Cardiac muscle cell (in vitro differentiated cells and primary cell): ENCODE measurements at places on chromosomes 12 and 14. TPM values are rescaled to one million over a fixed set of nuclear protein-coding genes. Genes with fewer than 3 reads are reported as not detected.

The DYRK2 gene
- 58.2 and 95.9 TPM in 2 replicates for total RNA-seq

The AICDA gene
- total RNA-seq: 1.7 TPM in 1 of 2 replicates, not detected in the other

The OR6C2 gene
- total RNA-seq: not detected in 2 replicates

The CLEC9A gene
- total RNA-seq: not detected in 2 replicates

The STRAP gene
- total RNA-seq: 81.6 and 91.1 TPM in 2 replicates

The NELL2 gene
- total RNA-seq: 1.6 and 7.9 TPM in 2 replicates

The MYF6 gene
- not detected in 2 replicates for total RNA-seq

The GLS2 gene
- 1.3 and 1.4 TPM in 2 replicates for total RNA-seq

The BCL2L14 gene
- total RNA-seq: not detected in 2 replicates

The CRACR2A gene
- total RNA-seq: 1.3 TPM in 1 of 2 replicates, not detected in the other

The EVL gene
- 88.1 and 116 TPM in 2 replicates for total RNA-seq

The ETFBKMT gene
- total RNA-seq: 1.3 and 1.9 TPM in 2 replicates

The NIN gene
- 14.9 and 35.5 TPM in 2 replicates for total RNA-seq

The MYH7 gene
- total RNA-seq: 82.8 and 134 TPM in 2 replicates

The EML5 gene
- 0.11 and 0.92 TPM in 2 replicates for total RNA-seq

The ALKBH1 gene
- 8.6 and 11.7 TPM in 2 replicates for total RNA-seq

DNA sequence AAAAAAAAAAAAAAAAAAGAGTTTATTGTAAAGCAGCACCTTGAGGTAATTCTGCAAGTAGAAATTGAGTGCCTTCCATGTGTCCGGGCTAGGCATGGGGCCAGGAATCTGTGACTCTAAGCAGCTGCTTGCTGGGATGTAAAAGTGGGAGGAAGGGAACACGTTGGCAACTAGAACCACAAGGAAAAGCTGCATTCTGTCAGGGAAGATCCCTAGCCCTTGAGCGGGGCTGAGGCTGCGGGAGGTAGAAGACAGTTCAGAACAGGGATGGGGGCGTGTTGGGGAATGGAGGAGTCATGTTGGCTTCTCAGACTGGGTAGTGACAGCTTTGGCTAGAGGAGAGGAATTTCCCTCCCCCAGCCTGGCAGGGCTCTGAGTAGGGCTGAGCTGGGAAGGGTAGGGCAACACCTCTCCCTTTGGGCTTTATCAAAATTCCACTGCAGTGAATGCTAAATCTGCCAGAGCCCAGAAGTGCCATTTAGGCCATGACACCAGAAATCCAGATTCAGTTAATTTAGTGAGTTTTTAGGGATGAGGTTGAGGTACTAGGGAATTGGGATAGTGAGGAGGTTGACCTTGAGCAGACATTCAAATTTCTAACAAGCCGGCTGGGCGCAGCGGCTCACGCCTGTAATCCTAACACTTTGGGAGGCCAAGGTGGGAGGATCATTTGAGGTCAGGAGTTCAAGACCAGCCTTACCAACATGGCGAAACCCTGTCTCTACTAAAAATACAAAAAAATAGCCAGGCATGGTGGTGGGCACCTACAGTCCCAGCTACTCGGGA, 3.4 kb upstream of the TRAFD1 start:
- DNase-seq: peak; percentile 95

DNA sequence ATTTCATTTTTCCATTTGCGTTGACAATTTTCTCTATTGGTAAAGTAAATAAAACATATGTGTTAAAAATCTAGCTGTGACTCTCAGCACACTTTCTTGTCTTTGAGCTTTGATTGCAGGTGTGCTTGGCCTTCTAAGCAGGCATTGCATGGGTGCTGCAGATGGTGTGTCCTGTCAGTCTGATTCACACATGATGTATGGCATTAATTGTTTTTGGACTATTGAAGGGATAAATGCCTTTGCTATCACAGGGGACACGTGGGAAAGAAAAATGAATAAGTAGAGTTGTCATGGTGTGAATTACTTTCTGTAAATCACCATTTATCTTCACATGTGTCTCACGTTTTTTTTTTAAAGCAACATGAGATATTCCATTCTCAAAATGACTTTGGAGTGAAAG, 211.3 kb upstream of the NAV3 start:
- no peak for DNase-seq

- no peak for DNase-seq
Observed at GRCh38 chr14:75231320-75231719, 47.3 kb upstream of the FOS start.

GRCh38 chr12:70400124-70400523, 34.0 kb downstream of the KCNMB4 start:
- no peak for DNase-seq

- no peak for DNase-seq
Observed at GRCh38 chr14:61326847-61327246, 5.5 kb downstream of the PRKCH start.

DNA sequence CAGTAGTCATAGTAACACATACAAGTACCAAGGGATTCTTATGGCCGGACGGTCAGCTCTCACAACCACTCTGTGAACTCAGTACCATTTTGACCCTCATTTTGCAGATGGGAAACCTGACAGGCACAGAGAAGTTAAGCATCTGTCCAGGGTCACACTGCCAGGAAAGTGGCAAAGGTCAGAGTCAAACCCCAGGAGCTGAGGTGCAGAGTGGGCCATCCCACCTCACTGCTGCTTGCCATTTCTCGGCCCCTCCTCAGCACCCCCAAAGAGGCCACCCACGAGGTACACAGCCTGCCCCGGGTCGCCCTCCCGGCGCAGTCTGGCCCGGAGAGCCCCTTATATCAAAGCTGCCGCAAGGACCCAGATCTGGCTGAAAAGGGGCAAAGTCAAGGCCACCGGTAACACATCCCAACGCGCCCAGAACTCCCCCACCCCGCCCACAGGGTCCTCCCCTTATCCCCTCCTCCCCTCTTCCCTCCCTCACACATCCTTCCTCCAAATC, 1.7 kb downstream of the NCOR2 start:
- DNase-seq: no peak

- no peak for DNase-seq
Observed at GRCh38 chr14:70149596-70150165, 39.1 kb downstream of the SLC8A3 start.

GRCh38 chr12:65016881-65017650, 104.0 kb downstream of the WIF1 start:
- no peak for DNase-seq

- DNase-seq: no peak
Observed at GRCh38 chr14:63282997-63283883, 35.5 kb downstream of the GPHB5 start.

GRCh38 chr12:66971816-66972215, 292.9 kb upstream of the GRIP1 start:
- no peak for DNase-seq

- no peak for DNase-seq
Observed at GRCh38 chr12:19458733-19459132, 19.4 kb downstream of the AEBP2 start.

DNA sequence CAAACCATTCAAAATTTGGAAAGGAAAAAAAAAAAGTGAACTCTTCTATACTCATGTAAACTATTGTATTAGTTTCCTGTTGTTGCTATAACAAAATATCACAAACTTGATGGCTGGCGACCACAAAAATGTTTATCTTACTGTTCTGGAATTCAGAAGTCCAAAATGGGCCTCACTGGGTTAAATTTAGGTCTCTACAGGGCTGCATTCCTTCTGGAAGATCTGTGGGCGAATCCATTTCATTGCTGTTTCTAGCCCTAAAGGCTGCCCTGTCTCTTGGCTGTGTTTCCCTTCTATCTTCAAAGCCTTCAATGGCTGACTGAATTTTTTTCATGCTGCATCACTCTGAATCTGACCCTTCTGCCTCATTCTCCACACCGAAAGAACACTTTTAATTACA, 105.1 kb upstream of the NAV3 start:
- no peak for DNase-seq

- no peak for DNase-seq
Observed at GRCh38 chr14:50610465-50610864, 50.5 kb downstream of the ATL1 start.

DNA sequence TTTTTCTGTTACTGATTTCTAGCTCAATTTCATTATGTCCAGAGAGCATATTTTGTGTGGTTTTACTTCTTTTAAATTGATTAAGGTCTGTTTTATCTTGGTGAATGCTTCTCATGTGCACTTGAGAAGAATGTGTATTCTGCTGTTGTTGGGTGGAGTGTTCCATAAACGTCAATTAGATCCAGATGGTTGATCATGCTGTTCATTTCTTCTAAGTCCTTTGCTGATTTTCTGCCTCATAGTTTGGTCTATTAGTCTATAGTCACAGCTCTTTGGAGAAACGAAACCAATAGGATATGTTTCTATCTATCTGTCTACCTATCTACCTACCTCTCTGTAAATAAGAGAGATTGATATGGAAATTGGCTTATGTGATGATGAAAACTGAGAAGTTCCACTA, 17.1 kb upstream of the ADGRD1 start:
- no peak for DNase-seq

DNA sequence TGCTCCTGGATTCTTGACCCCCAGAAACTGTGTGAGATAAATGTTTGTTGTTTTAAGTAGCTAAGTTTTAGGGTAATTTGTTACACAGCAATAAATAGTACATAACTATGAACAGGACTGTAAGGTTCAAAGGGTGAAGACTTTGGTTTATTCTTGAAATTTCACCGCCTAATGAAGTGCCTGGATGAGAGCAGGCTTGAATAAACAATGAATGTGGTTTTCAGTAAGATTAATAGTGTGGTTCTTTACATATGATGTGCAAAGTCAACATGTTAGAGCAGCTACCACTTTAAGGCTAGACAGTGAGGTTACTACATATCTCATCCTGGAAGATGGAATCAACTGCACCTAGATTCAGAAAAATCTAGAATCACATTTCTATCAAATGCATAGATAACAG, 145.2 kb upstream of the BTG1 start:
- no peak for DNase-seq

GRCh38 chr12:4855121-4855924, 54.4 kb upstream of the KCNA1 start:
- DNase-seq: peak; percentile 91

GRCh38 chr14:61954306-61954705, 192.1 kb downstream of the SNAPC1 start:
- no peak for DNase-seq

- no peak for DNase-seq
Observed at GRCh38 chr14:103158688-103159087, 35.4 kb downstream of the TNFAIP2 start.

- DNase-seq: no peak
Observed at GRCh38 chr14:93676416-93676958, 111.8 kb downstream of the PRIMA1 start.

DNA sequence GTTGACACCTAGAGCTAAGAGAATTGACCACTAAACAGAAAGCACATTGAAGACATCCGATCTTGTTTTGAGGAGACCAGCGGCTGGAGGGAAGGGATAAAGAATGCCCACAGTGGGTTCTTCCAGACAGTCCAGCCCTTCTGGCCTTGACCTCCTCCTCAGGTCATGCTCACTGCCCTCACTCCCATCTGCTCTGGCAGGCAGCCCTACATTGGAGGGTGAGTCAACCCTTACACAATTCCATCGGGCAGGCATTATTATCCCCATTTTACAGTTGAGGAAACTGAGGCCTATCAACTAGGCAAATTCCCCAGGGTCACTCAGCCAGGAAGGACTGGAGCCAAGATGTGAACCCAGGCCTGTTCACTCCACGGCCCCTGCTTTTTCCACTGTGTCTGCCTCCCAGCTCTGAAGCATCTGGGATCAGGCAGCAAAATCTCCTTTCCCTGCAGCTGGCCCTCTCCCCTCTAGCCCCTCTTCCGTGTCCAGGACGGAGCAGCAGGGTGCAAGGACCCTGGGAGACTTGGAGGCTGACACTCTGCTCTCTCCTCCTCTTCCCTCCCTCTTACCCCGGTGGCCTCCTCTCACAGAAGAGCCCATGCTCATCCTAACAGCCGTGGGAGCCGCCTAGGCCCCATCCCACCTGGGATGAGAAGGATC, 5.3 kb downstream of the SCNN1A start:
- DNase-seq: no peak

GRCh38 chr14:59435987-59436386, 29.2 kb downstream of the GPR135 start:
- DNase-seq: no peak

GRCh38 chr14:85675957-85676356, 146.0 kb downstream of the FLRT2 start:
- DNase-seq: no peak

- peak; percentile 57 for DNase-seq
Observed at GRCh38 chr12:15322164-15323061, at the start of gene PTPRO. PTPRO (plus strand) TSS chr12:15322508.

GRCh38 chr14:93121030-93121834, 5.5 kb upstream of the ITPK1 start:
- DNase-seq: no peak
